Stimulated activated CD4-positive, alpha-beta T cell treated with anti-CD3 and anti-CD28 coated beads, Interleukin-4, amount 100 ng/mL, for 1 hour (primary cell): ENCODE measurements at places on chromosomes 4 and X.

DNA sequence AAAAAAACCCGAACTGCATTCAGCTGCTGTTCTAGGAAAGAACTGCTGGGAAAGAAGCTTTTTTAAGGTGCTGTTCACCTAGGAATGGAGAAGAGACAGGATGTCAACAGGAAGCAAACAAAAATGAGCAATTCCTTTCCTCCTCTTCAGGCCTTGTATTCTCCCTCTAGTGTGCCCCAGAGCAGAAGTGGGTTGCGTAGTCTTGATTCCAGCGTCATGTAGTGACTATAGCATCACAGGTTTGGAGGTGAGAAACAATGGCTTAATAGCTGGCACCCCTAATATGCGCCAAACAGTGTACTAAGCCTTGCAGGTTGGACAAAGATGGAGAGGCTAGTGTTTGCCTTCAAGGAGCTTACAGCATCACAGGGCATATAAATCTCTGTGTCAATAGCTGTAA lies 146.3 kb upstream of the LCORL start:
- no peak for DNase-seq

GRCh38 chrX:38431525-38431924 lies 79.1 kb downstream of the OTC start:
- no peak for DNase-seq

GRCh38 chrX:39631276-39632229 lies 466.2 kb downstream of the BCOR start:
- no peak for DNase-seq

GRCh38 chrX:137031517-137032340 lies 2.1 kb downstream of the GPR101 start:
- peak; percentile 54 for DNase-seq

DNA sequence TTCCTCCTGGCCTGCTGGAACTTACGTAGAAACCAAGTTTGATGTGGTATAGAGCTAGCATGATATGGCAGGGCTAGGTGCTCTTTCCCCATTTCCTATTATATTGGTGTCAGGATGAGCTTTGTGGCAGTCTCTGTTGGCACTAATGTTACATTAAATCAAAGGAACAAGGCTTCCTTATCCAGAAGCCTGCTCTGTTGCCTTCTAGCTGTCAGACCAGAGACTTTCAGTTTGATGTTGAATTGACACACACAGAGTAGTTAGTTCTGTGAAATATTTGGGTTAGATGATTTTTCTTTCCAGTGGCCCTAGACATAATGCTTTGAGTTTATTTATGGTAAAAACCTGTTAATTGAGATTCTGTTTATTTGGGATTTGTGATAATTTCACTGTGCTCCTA lies 10.0 kb downstream of the CNKSR2 start:
- DNase-seq = no peak

- DNase-seq = no peak
Measured at GRCh38 chr4:826508-827208, 729 bp upstream of the CPLX1 start.

GRCh38 chrX:47182106-47182700 lies 11.4 kb upstream of the UBA1 start:
- DNase-seq = no peak

GRCh38 chr4:6110681-6111353 lies 89.5 kb downstream of the JAKMIP1 start:
- no peak for DNase-seq

DNA sequence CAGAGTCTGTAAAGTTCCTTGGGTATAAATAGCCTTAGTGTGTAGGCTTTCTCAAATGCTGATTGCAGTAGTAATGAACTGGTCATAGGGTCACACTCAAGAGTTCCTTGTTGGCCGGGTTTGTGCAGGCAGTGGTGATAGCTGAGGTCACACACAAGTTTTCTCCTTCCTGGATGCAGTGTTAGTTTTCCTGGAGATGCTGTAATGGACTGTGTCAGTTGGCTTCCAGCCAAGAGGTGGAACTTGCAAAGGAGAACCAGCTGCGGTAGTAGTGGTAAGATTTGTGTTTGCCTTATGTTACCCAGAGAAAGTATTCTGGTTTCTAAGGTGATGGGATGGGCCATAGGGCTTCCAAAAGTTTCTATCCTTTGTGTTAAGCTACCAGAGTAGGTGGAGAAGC lies 409.8 kb upstream of the FRG1 start:
- DNase-seq = no peak

DNA sequence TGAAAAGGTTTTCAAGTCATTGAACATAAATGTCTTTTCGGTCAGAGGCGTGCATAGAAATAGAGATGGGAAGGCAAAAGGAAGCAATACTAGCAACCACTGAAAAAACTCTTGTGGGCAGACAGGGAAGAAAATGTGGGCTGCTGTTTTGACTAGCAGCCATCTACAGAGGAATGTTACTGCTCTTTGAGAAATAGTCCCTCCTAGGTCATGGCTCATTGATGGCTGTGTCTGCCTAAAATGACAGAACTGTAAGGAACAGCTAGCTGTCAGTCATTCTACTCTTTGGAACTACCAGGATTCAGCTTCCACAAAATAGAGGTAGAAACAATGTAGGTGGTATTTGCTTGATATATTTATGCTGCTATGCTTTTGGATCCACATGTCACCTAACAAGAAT lies 26.9 kb upstream of the TMPRSS11B start:
- DNase-seq = no peak

DNA sequence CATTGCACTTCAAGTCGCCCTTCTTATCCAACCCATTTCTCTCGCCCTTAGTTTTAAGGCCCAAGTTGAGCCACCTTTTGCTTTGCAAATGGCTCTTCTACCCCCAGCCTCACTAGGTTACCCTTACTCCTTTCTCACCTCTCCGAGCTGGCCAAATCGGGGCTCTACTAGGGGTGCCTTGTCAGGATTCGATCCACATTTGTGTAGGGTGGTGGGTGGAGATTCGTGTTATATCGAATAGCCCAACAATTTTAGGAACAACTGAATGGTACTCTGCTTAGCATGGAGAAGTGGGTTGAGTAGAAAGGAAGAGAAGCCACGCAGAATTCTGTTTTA lies 3.5 kb downstream of the SLIT2 start:
- no peak for DNase-seq

DNA sequence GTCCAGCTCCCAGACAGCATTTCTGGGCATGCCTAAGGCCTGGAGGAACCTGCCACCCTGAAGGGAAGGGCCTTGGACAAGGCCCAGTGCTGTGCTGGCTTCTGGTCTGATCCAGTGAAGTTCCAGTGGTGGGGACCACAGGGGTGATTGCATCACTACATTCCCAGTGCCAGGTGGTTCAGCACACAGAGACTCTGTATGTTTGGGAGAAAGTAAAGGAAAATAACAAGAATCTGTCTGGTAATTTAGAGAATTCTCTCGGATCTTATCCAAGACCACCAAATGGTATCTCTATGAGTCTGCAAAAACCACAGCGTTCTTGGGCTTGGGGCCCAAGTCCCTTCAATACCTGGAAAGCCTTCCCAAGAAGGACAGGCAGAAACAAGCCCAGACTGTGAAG lies 131.8 kb upstream of the MAD2L1 start:
- DNase-seq = no peak

DNA sequence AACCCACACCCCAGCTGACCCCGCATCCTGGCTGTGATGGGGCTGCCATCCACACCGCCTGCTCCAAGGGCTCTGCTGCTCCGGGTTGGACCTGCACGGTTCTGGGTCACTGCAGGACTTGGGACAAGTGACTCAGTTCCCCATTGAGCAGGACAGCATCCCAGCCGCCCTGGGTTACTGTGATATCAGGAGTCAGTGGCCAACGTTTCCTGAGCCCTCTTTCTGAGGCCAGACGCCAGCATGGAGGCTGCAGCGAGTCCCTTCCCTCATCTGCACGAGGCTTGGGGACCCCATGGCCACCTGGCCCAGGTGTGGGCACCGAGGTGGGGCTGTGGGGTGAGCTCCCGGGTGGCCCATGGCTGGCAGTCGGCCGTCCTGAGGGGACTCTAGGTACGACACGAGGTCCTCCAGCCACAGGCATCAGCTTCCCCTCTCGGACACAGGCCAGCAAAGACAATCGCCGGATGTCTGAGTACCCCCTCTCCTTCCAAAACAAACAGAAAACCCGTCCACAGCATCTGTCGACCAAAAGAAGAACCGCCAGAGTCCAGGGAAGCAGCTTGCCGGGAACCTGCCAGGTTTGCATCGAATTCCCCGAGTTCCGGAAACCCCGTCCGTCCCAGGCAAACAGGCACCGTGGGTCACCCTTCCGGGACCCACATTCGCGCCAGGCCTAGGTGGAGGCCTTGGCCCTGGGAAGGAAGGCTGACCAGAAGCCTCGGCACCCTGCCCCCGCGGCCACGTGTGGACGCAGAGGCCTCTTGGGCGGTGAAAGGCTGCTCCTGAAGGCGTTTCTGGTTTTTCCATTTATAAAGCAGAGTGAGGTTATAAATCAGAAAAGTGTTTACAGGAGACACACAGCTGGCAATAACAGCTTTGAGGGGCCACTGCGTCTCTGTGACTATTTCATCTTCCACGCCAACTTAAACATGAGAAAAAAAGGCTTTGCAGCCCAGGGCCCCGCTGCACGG lies 136.0 kb downstream of the FAM53A start:
- DNase-seq = no peak

DNA sequence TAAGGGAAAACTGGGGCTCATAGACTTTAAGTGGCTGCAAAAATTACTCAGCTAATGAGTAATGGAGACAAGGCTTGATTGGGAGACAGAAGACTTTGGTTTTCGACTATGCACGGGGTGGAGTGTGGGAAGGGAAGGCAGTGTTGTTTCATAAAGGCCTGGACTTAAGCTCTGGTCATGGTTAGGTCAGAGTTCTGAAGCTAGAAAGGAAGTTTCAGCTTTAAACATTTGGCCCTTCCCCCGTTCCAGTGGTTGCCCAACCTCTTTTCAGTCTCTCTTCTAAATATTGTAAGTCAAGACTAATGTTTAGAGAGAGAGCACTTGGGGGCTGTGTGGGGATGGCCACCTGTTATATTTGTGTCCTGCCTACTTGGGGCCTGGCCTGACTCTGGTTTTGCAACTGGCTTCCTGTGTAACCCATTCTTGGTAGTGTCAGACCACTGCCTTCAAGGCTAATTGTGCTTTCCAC lies 21.0 kb downstream of the MSN start:
- no peak for DNase-seq

DNA sequence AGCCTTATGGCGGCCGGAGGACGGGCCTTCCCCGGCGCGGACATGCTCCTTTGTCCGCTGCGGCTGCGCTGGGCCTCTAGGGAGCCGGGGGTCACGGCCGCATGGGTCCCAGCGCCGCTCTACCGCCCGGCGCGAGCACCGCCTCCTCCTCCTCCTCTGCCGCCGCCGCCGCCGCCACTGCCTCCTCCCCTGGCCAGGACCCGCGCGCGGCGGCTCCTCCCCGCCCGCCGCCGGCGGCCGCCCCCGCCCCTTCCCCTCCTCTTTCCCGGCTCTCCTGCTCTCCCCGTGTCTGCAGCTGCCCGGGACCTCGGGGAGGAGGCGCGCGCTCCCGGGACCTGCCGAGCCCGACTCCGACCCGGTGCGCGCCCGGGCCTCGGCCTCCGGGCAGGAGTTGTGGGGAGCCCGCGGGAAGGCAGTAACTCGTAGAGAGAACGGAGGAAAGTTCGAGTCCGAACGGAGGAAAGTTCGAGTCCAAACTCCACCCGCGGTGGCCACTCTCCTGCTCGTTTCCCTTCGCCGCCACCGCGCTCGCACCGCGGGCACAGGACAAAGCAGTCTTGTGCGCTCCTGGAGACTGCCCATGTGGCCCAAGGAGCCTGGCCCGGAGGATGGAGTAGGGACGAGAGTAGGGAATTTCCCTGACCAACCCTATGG lies at the start of gene ADGRA3:
ADGRA3 (minus strand) TSS at position 179 of the 654 bp plus-strand sequence. CDS start 282 bp downstream, outside the sequence.
- DNase-seq = peak; percentile 60

DNA sequence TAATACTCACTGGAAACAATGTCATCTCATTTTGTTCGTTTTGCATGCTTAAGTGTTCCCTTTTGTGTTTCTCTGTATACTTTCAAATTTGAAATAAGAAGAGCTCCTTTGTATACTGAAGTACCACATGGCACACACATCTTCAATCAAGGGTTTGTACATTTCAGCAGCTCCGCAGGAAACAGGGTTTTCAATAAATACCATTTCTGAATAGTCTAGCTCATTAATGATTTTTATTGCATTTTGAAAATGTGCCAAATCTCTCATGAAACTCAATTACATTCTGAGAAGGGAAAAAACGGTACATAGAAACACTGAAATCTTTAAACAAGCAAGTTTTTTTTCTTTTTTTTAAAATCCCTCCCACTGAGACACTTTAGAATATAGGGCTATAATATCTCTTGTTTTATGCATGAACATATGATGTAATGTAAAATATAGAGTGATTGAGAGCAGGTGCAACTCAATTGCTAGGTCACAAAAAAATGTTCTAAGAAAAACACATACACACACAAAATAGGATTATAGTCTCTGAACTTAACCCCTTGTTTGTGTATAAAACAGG lies 914.2 kb upstream of the PCDH7 start:
- DNase-seq = no peak

DNA sequence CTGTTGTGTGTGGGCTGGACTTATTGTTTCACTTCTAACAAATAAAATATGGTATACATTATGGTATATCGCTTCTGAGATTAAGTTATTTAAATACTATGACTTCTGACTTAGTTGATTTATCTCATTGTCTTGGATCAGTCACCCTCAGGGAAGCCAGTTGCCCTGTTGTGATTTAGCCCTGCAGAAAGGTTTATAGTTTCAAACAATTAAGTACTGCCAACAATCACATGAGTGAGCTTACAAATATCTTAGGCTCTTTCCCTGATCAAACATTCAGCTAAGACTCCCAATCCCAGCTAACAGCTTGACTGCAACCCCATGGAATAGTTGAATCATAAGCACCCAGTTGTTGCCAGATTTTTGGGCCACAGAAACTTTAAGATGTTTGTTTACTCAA lies 85.4 kb downstream of the MAGEC1 start:
- DNase-seq = no peak

DNA sequence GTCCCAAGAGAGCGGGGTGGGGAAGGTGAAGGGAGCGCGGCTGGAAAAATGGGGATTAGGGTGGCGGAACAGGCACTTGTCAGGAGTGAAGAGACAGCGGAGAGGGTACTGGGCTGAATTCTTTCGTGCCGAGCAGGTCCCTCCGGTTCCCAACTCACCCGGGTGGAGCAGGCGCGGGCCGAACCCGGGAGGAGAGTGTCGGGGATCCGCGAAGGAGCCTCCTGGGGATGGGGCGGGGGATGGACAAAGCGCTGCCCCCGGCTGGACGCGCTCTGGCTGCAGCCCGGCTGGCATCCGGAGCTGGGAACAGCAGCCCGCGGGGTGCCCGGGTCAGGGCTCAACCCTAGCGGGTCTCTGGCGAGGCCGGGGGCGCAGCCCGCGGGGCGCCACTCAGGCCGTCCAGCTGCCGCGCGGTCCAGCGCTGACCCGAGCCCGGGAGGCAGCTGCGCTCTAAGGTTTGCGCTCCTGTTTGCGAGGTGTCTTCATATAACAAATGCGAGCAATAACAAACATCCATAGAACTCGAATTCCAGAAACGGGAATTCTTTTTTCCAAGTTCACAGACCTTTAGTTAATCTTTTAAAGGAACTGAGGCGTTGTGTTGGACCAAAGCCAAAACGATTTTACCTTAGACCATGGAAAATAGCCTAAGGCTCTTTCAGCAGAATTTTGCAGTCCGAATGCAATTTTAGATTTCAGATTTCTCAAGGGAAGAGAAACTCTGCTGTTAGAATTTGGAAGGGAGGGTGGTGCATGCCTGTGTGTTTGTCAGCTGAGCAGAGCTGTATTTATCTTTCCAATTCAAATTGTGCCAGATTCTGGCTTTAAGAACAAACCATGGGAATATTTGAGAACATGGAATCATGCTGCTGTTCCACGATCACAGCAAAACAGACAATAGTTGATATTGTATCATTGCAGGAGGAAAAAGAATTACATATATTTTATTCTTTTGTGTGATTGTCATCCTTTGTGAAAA lies 744 bp downstream of the NPY5R start:
- DNase-seq = no peak
